Ammon's horn (tissue), 1 donor: ENCODE measurements at places on chromosomes 4 and X.

GRCh38 chr4:174586651-174587050 lies 64.4 kb upstream of the HPGD start:
- DNase-seq: no peak

- no peak for DNase-seq
Measured at GRCh38 chr4:78558410-78558809, 6.8 kb downstream of the ANXA3 start.

- DNase-seq: no peak
Measured at GRCh38 chr4:26819026-26819425, 41.6 kb upstream of the STIM2 start.

DNA sequence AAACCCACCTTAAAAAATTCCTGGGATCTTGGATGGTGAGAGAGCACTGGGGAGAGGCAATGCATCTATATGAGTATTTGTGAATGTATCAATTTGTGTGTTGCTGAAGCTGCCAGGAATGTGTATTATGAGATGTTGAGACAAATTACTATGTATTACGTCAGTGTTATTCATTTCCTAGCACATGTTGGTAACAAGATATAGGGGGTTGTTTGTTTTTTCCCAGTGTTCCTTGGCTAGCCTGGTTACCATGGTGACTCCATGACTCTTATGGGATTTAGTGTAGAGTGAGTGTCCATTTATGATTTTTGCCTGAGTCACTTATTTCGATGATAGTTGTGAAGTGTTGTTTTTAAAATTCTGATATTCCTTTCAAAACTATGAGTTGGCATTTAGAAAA lies 65.6 kb downstream of the RAB40A start:
- DNase-seq: no peak

DNA sequence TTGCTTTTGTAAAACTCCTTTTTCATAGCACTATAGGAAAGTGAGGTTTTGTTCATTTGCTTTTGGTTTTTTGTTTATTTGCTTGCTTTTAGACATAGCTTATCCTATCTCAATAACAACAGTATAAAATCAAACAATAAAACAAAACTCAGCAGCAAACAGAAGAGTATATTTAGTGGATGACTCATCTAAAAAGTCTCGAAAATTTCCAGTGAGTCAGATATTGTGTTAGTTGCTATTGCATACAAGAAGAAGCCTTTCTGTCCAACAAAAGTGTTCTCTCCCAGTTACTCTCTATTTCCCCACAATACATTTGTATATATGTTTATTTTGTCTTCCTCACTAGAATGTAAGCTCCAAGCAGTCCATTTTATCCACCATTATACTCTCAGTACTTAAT lies 36.0 kb upstream of the NPNT start:
- DNase-seq: no peak

- peak; percentile 2 for DNase-seq
Measured at GRCh38 chrX:71053217-71053621, 14.9 kb downstream of the SNX12 start.

DNA sequence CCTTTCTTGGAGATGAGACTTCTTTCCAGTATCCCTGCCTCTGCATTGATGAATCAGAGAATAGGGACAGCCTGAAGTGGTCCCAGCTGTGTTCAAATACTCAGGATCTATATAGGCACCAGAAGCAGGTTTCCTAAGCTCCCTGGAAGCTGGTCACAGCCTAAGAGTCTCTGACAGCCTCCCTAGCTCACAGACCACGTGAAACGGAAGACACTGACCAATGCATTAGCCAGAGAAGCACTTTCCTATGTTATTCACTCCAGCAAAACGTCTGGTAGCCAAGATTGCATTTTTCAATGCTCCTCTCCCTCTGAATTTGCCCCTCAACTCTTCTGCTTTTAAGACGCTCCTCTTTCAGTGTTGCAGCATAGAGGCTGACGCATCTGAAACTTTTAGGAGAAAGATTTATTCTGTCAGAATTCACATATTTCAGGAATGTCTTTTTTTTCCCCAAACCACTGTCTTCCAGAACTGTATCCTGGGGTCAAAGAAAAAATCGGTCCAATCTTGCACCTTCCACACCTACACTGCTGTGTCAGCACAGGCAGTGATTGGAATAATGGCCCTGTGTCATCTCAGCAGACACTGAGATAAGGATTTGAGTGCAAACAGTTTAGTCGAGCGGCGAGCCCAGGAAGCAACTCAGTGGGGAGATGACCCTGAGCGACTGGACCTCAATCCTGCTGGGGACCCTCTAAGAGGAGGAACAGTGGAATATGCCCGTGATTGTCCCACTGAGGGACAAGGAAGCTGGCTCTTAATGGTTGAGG lies 109.4 kb downstream of the SMIM20 start:
- no peak for DNase-seq

GRCh38 chr4:76607266-76607799 lies 172.3 kb downstream of the SHROOM3 start:
- DNase-seq: no peak

DNA sequence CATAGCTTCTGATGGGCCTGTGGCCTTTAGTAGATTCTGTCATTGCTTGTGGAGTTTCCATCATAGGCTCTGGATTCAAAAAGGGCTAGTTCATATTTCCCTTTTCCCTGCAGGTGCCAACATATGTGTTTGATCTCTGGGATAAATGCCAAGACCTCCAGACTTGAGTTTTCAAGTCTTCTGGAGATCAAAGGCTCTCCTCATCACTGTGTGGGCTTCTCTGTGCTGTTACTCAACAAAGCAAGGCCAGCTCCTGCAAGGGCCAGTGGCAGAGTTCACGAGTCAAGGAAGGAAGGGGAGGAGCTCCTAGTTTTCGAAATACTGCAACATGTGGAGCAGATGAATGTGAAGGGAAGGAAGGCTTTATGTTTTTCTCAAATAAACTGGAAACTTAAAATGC lies 62.7 kb upstream of the SCML1 start:
- DNase-seq: no peak

- DNase-seq: no peak
Measured at GRCh38 chr4:127250577-127250976, 382.2 kb upstream of the INTU start.
